ENCODE measurements at places on chromosomes 6 and 20. TPM values are rescaled to one million over a fixed set of nuclear protein-coding genes. Genes with fewer than 3 reads are reported as not detected.
A peak's percentile ranks its signal among the peaks of the same experiment; 100 is the strongest.

GRCh38 chr6:113564371-113565171, 292.6 kb upstream of the MARCKS start:
- peak overlapping the region; percentile 87 for H3K27ac ChIP-seq
- H3K36me3 ChIP-seq: no peaks in the 10 kb centered on the region
- H3K4me1 ChIP-seq: peaks cover 61% of the 10 kb centered on the region
- peak; percentile 87 for DNase-seq
- peaks cover 1% of the 10 kb centered on the region for H3K27me3 ChIP-seq
- peak overlapping the region; percentile 84 for H3K4me3 ChIP-seq

The GTSF1L gene
- total RNA-seq: not detected

The TNXB gene
- total RNA-seq: 0.70 TPM

DNA sequence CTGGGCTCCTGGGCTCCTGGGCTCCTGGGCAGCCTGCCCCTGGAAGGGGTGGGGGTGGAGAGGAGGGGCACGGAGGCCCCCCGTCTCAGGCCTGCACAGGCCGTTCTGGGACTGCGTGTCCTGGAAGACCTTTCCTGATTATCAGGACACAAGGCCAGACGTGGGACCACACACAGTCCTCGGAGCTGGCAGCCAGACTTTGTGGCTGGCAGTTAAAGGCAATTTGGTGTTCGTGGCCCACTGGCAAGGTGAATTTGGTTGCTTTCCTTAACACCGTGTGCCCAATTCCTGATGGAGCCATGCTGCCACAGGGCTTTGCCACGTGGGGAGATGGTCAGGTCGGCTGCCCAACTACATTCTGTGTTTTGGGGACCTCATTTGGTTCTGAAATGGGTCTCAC, 113.5 kb downstream of the SMOC2 start:
- H3K4me1 ChIP-seq: no peaks in the 10 kb centered on the region
- no peak for DNase-seq
- peaks cover 3% of the 10 kb centered on the region for H3K27me3 ChIP-seq
- peaks cover 5% of the 10 kb centered on the region for H3K36me3 ChIP-seq

Measured in HFFc6 (cell line).